Nucleus accumbens (tissue), 56 donors: ENCODE measurements at places on chromosomes 1 and 21.

- DNase-seq, result no peak
Measured at GRCh38 chr1:175148068-175148467, 44.5 kb downstream of the KIAA0040 start.

- DNase-seq, result no peak
Measured at GRCh38 chr1:44119525-44119924, 904 bp downstream of the KLF17 start.

DNA sequence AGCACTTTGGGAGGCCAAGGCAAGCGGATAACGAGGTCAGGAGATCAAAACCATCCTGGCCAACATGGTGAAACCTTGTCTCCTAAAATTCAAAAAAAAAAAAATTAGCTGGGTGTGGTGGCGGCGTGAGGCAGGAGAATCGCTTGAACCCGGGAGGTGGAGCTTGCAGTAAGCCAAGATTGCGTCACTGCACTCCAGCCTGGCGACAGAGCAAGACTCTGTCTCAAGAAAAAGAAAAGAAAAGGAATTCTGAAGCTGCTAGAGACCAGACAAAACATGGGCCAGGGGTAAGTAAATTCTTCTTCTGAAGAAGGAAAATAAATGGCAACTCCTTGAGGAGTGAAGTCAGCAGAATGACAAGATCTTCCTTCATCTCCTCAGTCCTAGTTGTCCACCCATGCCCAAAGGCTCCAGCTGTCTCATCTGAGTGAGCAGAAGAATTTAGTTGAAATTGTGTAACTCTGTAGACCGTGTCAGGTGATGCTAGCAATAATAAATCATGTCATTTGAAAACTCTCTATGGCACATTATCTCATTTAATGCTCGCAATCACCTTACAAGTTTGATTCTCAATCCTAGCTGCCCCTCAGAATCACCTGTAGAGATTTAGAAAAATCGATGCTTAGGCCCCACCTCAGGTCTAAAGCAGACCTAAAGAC is 14.3 kb downstream of the PDZK1 start:
- no peak for DNase-seq

GRCh38 chr1:197485790-197486189 is 217.7 kb downstream of the CRB1 start:
- no peak for DNase-seq

GRCh38 chr1:154476791-154477190 is 25.2 kb upstream of the TDRD10 start:
- no peak for DNase-seq

GRCh38 chr1:15150376-15150775 is 3.2 kb upstream of the TMEM51 start:
- DNase-seq, result no peak
